ENCODE measurements at places on chromosomes 12 and 14.

- DNase-seq, result no peak
Observed at GRCh38 chr12:46100551-46101484, 110.4 kb upstream of the SCAF11 start.

GRCh38 chr12:122887819-122888212 lies 8.1 kb downstream of the VPS37B start:
- DNase-seq, result no peak

DNA sequence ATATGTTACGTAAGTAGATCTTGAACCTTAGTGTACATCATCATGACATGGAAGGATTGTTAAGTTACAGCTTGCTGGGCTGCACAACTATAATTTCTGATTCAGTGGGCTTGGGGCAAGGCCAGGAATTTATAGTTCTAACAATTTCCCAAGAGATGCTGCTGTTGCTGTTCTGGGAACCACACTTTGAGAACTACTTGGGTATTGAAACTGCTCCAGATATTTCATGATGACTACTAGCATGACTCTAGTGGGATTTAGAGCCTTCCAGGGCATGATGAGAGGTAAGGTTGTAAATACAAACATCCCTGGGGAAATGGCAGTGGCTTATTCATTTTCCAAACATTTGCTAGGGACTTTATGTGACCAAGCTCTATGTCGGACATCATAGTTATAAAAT lies 904.8 kb upstream of the SEL1L start:
- DNase-seq, result no peak

GRCh38 chr14:54918427-54918826 lies 15.8 kb upstream of the GCH1 start:
- no peak for DNase-seq
